Stimulated activated CD8-positive, alpha-beta memory T cell treated with anti-CD3 and anti-CD28 coated beads, Interleukin-7, amount 100 ng/mL, for 1 hour (primary cell): ENCODE measurements at places on chromosomes 4 and X.

DNA sequence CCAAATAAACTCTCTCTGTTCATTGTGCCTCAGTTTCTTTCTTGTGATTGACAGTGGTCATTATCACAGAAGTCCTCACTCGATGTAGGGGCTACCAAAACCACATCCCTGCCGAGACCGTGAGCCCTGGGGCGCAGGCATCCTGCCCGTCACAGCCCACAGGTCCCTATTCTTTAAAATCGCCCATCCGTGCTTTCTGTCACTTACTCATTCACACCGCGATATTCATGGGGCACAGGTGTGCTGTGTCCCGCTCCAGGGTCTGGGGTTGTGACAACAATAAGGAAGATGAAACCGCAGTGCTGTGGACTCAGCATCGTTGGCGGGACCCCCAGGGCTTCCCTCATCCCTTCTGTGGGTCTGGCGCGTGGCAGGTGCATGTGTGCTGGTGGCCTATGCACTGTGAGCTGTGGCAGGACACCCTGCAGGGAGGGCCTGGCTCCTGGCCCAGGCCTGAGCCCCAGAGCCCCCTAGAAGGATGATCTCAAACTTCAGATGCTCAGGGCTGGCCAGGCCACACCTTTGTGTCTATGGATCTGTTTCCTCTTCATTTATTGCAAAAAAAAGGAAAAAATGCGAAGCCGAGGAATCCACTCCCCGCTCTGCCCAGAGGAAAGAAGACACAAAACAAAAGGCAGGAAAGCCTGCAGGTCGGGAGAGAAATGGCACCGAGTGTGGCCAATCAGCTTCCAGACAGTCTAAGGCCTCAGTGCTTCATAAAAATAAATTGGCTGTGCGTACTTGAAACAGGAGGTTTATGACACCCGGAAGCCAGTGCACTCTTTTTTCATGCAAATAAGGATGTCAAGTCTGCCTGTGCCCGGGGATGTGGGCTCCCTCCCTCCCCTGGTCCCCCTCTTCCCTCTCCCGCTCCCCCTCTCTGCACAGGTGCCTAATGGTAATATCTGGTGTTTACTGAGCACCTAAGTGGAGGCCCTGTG is 109.5 kb upstream of the ADRA2C start:
- no peak for DNase-seq

DNA sequence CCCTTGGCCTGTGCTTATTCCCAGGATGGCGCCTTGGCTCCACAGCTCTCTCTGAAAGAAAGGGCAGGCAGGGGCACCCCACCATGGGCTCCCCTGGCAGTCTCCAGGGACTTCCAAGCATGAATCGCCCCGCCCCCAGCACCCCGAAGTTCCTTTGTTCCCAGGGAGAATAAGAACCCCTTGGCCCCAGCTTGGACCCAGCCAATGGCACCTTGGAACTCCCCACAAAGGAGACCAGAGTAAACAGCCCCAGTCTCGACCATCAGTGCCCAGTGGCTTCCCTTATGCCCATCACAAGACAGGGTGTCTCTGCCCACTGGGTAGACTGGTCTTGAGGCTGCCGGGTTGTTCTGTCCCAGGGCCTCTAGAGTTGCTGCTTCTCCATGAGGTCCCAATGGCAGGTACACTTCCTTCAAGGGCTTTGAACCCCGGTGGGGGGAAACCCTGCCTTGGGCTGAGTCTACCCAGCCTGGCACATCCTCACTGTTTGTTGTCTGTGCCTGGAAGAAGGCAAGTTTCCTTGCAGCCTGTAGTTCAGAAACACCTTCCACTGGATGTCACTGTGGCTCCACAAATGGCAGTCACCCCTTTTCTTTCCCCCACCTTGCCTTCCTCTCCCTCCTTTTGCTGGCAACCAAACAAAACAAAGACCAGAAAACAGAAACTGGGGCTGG is 30.8 kb downstream of the NBDY start:
- no peak for DNase-seq

GRCh38 chrX:131802836-131803626 is 220.1 kb upstream of the STK26 start:
- no peak for DNase-seq

GRCh38 chrX:118652717-118653116 is 74.7 kb upstream of the IL13RA1 start:
- DNase-seq: no peak

- no peak for DNase-seq
Observed at GRCh38 chr4:20091781-20092180, 159.9 kb upstream of the SLIT2 start.

- no peak for DNase-seq
Observed at GRCh38 chrX:44282753-44283152, 60.7 kb downstream of the EFHC2 start.

GRCh38 chrX:44344194-44344593 is 722 bp upstream of the EFHC2 start:
- DNase-seq: peak; percentile 34

DNA sequence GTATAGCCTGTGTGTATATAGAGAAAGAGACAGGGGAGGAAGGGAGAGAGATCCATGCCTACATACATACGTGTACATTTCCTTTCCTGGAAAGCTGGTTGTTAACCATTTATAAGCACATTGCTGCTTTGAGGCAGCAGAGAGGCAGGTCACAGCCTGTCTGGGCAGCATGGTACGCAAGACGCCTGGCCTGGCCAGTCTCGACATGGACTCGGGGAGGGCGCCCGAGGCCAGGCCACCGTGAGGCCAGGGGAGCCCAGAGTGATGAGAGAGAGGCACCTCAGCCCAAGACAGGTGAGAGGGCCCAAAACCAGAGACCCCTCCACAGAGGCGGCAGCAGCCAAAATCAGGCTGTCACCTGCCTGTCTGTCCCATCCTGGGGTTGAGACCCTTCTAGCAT is 3.9 kb downstream of the TREX2 start:
- DNase-seq: no peak

DNA sequence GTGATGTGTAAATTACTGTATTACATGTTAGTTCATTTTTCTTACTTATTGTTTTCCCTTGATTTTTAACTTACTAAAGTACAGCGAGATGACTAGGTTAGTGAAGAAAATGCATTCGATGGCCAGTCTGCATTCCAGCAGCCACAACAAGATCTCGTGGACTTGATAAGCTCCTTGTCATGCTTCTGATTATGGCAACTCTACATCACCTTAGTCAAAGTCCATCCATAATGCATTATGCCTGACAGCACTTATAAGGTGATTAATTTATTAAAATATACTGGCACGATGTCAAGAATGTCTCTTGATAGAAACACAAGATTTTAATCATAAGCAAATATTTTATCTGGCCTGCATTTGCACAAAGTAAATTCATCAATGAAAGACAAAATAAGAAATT is 109.9 kb upstream of the NAP1L5 start:
- no peak for DNase-seq

DNA sequence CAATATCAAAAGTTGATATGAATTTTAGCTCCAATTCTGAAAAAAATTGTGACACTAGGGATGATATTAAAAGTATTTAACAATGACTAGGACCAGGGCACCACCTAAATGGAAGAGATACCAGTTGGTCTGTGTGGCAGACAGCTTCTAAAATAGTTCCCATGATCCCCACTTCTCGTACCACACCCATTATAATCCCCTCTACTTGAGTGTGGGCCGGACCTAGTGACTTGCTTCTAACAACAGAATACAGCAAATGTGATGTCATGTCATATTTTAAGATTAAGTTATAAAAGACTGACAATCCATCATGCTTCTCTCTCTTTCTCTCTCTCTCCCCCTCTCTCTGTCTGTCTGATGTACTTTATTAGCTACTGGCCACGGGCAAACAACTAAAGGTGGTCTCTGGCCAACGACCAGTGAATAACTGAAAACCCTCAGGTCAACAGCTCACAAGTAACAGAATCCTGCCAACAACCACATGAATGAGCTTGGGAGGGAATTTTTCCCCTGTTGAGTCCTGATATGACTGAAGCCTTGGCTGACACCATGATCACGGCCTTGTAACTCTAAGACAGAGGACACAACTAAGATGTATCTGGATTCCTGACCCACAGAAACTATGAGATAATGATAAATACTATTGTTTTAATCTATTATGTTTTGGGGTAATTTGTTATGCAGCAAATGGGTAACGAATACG is 34.4 kb downstream of the FAM13A start:
- no peak for DNase-seq

- DNase-seq: no peak
Observed at GRCh38 chr4:23169608-23170311, 477.0 kb downstream of the GBA3 start.

- DNase-seq: no peak
Observed at GRCh38 chr4:74335341-74336021, 27.2 kb downstream of the EPGN start.

GRCh38 chrX:111411557-111411956 is 435 bp downstream of the DCX start:
- DNase-seq: no peak

GRCh38 chr4:74920704-74921103 is 12.2 kb upstream of the PARM1 start:
- no peak for DNase-seq

DNA sequence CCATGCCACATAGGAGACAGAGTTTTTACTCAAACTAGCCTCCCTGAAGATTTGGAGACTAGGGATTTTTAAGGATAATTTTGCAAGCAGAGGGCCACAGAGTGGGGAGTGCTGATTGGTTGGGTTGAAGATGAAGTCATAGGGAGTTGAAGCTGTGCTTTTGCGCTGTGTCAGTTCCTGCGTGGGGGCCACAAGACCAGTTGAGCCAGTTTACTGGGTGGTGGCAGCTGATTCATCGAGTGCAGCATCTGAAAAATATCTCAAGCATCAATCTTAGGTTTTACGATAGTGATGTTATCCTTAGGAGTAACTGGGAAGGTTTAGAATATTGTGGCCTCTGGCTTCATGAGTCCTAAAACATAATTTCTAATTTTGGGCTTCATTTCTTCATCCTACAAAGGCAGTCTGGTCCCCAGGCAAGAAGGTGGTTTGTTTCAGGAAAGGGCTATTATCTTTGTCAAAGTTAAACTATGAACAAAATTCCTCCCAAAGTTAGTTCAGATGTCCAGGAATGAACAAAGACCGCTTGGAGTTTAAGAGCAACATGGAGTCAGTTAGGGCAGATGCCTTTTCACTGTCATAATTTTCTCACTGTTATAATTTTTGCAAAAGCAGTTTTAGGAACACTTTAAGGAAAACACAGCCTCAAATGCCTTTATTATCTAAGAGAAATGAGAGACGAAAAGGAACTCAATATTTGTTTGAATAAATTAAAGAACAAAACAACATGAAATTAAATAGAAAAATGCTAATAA is 960.8 kb upstream of the PRKX start:
- no peak for DNase-seq

DNA sequence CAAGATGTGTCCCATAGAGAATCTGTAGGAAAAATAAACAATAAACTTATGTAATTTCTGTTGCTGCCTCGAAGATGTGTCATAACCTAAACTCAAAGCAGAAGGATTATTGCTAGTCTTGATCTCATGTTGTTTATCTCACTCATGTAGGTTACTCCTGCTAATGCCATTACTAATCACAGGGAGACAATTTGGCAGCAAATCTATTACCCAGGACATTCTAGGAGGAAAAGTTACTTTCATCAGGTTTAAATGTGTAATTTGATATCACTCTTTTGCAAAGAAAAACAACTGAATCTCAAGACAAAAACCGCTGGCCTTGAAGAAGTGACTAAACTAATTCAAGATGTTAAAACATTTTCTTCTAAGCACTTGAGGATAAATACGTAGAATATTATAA is 34.0 kb downstream of the LDOC1 start:
- DNase-seq: no peak

GRCh38 chr4:100926039-100926717 is 408.4 kb upstream of the EMCN start:
- DNase-seq: no peak

DNA sequence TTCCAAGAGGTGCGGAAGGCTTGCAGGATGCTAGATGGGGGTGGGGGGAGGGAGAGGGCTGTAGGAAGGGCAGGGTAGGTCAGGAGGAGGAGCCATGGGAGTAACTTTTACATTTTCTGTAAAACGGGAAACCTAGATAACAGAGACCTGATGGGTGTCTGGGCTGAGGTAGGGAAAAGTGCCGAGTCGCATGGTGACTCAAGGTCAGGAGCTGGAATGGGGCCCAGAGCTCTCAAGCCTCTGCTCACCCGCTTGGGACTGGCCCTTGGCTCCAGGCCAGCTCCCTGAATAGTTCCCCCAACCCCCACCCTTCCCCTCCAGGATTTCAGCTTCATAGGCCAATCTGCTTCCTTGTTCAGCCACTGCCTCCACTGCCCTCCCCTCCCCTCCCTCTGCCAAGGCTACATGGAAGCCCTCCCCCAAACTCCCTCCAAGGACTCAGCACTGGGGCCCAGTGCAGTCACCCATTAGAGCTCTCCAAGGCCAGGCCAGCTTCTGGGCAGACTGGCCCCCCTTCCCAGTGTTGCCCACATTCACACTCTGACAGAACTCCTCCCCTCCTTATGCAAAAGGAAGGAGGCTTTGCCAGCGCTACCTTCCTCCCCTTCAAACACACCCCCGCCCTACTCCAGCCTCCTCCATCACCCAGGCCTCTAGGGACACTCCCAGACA is 43.6 kb downstream of the TSC22D3 start:
- no peak for DNase-seq

GRCh38 chrX:10482261-10482660 is 138.1 kb downstream of the MID1 start:
- DNase-seq: no peak

DNA sequence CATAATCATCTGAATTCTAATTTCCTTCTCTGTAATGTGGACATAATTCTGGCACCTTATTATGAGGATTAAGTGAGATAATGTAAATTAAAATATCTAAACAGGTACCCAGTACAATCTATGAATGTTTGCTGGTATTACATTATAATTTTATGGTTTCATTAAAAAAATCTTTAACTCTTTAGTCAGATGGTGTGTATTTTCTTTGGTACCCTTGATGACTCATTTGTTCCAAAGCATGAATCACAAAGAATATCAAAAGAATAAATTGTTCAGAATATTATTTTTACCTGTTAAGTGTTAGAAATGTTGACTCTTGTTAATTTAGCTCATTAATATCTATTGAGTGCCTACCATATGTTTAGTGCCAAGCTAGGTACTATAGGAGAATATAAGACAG is 74.3 kb downstream of the SNX25 start:
- DNase-seq: no peak

DNA sequence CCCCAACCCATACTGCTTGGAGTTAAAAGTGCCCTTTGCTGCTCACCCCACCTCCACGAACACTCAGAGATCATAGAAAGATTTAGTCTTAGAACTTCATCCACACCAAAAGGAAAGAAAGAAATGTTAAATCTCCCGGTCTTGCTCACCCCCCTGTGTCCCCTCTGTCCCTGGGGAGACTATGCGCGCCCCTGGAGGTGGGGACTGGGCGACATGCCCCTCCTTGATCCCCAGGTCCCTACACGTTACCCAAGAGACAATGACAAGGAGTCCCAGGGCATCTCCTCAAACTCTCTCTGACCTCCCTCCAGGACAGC is 620 bp downstream of the ITM2A start:
- DNase-seq: no peak

DNA sequence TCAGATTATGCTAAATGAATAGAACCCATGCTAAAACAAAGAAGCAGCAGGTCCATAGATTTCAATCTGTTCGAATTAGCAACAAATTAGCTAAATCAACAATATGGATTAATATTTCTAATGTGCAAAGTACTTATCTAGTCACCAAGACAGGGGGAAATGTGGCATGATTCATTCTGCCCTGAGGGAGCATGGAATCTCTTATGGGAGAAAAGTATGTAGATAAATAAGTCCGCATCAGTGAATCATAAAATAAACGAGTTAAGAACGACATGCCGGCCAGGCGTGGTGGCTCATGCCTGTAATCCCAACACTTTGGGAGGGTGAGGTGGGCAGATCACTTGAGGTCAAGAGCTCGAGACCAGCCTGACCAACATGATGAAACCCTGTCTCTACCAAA is 102.1 kb downstream of the ANOS1 start:
- DNase-seq: no peak
